Bone marrow (tissue), 2 donors: ENCODE measurements at places on chromosomes 5 and 9.

GRCh38 chr9:14962193-14962882 lies 52.1 kb upstream of the FREM1 start:
- DNase-seq: no peak

- peak; percentile 12 for DNase-seq
Measured at GRCh38 chr5:76790632-76791290, 28.1 kb upstream of the F2RL1 start.

DNA sequence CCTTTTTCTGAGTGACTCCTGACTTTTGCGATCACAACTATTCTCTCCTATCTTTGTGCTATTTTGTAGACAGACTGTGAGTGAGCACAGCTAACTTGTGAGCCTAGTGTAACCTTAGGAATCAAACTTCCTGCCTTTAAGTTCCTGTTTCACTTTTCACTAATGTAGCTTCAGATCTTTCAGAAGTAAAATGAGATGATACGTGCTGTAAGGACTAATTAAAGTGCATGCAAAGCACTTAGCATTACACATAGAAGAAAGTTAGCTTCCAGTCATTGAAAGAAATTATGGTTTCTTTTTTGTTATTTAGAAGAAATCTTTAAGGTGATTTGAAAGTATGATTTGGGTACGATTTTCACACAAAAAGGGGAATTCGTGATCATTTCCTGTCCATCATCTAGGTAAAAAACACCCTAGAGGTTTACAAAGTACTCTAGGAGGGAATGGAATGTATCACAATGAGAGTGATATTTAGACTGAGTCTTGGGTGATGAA lies 122.7 kb downstream of the ST8SIA4 start:
- no peak for DNase-seq

DNA sequence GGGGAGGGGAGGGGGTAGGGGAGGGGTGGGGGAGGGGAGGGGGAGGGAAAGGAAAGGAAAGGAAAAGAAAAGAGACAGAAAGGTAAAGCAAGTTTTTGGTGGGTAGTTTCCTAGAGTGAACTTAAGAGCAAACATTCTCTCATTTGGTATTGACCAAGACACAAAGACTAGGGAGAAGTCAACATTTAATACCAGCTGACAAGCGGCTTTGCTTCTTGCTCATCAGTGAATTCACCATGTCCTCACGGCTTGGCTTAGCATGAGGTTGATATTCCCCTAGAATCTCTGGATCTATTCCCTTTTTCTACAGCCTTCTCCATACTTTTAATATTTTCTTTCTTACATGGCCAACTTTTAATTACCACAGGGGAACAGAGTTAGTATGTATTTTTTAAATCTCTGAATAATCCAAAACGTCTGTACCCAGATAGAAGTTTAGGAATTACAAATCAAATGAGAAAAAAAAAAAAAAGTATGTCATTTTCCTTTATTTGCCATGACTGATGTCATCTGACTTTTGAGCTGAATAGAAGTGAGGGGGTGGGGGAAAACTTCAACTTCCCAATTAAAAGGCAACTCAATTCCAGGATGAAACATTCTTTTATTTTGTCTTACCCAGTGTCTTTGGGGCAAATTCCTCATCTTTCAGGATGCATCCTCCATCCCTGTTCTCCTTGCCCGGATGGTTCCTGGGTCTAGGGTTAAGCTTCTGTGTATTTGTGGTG lies 40.1 kb upstream of the GLIS3 start:
- DNase-seq: no peak

GRCh38 chr9:134837529-134837928 lies 43.1 kb upstream of the FCN2 start:
- no peak for DNase-seq
